ENCODE measurements at places on chromosomes 7 and 10. TPM values are rescaled to one million over a fixed set of nuclear protein-coding genes. Genes with fewer than 3 reads are reported as not detected.

Gene HTR7
- not detected for total RNA-seq

Gene OR2A42
- total RNA-seq = not detected

Gene TRIL
- total RNA-seq = not detected

Gene PON1
- not detected for total RNA-seq

Gene BCCIP
- total RNA-seq = 68.5 TPM

Gene HABP2
- total RNA-seq = not detected

Gene GRM8
- total RNA-seq = not detected

Gene GIMAP4
- total RNA-seq = 245 TPM

Gene PDE1C
- total RNA-seq = 0.12 TPM

Gene DRGX
- total RNA-seq = not detected

Gene UBTD1
- total RNA-seq = 5.6 TPM

Gene GALNT17
- total RNA-seq = not detected

Gene TMEM184A
- not detected for total RNA-seq

Gene PRLHR
- not detected for total RNA-seq

Gene ZNF746
- 39.2 TPM for total RNA-seq

Gene LARP4B
- total RNA-seq = 242 TPM

Gene SPDYE8
- not detected for total RNA-seq

Gene SPOCK2
- total RNA-seq = 24.9 TPM

Gene ASAH2
- total RNA-seq = 6.0 TPM

Gene AKR1D1
- total RNA-seq = not detected

Gene TWIST1
- not detected for total RNA-seq

Gene GPR22
- total RNA-seq = not detected

Gene NEUROG3
- total RNA-seq = not detected

Gene COL1A2
- total RNA-seq = not detected

Gene INA
- total RNA-seq = 0.14 TPM

Gene TMEM130
- total RNA-seq = not detected

Gene PRKAG2
- total RNA-seq = 22.6 TPM

Gene LRRC27
- total RNA-seq = 6.5 TPM

Gene FAM25A
- not detected for total RNA-seq

Gene IQCE
- 17.7 TPM for total RNA-seq

Gene ODAD2
- not detected for total RNA-seq

Gene RGR
- not detected for total RNA-seq

Gene CNPY1
- total RNA-seq = not detected

Gene SMKR1
- 2.1 TPM for total RNA-seq

Gene ELAPOR2
- total RNA-seq = 1.0 TPM

Gene ZNF467
- 0.28 TPM for total RNA-seq

Gene HOXA7
- not detected for total RNA-seq

Gene RHOBTB1
- 0.64 TPM for total RNA-seq

Gene CFTR
- not detected for total RNA-seq

Gene RBP4
- not detected for total RNA-seq

Gene CPED1
- not detected for total RNA-seq

Gene NME8
- total RNA-seq = not detected

Gene ZC3HAV1L
- 3.7 TPM for total RNA-seq

Gene ITGB8
- total RNA-seq = 1.3 TPM

Gene AHR
- 36.5 TPM for total RNA-seq

Gene WDFY4
- not detected for total RNA-seq

Gene FEZF1
- total RNA-seq = not detected

Gene GDF2
- total RNA-seq = not detected

Gene ST8SIA6
- total RNA-seq = 1.5 TPM

Gene CFAP70
- 1.5 TPM for total RNA-seq

Gene CDC14C
- total RNA-seq = not detected

Gene GNG11
- total RNA-seq = not detected

Gene MKX
- total RNA-seq = not detected

Gene PLXNA4
- 0.14 TPM for total RNA-seq

Gene ZNF736
- 23.9 TPM for total RNA-seq

Gene EPHB6
- total RNA-seq = 0.64 TPM

Gene XRCC2
- 41.2 TPM for total RNA-seq

Gene TUBB8
- total RNA-seq = not detected

Gene DNAJB6
- total RNA-seq = 139 TPM
